ENCODE measurements at places on chromosomes 12 and 14.

- DNase-seq: peak; percentile 65
These were observed 4.6 kb downstream of the CCDC197 start for GRCh38 chr14:94001501-94002396.

DNA sequence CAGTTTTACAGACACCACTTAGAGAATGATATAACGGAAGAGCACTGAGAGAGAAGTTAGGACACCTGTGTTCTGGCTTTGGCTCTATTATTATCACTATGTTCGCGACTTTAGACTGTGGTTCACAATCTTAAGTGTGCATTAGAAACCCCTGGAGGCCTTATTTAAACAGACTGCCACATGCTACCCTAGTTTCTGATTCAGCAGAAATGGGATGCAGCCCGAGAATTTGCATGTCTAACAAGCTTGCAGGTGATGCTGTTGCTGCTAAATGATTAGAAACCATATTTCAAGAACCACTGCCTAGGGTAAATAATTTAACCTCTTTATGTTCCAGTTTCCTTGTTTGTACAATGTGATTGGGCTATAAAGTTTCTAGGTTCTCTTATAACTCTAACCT, 3.6 kb upstream of the RAD51AP1 start:
- no peak for DNase-seq

DNA sequence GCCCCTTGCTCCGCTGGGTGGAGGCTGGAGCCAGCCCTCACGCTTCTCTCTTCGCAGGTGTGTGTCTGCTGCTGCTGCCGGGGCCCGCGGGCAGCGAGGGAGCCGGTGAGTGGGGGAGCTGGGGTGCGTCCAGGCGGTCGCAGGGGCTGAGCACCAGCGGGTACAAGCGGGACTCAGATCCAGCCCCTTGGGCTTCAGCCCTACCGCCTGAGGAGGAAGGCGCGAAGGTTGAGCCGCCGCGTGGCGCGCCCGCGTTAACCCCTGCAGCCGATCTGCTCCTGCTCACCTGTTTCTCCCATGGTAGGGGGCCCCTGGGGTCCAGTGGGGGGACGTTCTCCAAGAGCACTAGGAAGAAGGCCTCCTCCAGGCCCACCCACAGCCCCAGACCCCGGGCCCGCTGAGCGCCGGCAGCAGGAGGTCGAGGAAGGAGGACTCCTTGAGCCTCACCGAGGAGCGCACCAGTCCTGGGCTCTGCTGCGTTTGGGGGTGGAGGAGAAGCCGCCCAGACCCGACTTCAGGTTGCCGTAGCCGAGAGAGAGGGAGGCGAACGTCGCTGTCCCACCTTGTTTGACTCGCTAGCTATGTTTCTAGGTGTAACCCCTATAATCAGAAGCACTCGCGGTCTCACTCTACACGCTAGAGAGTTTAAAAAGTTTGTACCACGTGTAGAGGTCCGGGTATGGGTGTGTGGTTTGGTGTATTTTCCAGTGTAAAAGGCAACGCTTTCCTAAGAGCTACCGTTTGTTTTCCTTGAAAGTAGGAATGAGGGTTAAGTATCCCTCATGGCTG, 834 bp downstream of the COCH start:
- DNase-seq: no peak

DNA sequence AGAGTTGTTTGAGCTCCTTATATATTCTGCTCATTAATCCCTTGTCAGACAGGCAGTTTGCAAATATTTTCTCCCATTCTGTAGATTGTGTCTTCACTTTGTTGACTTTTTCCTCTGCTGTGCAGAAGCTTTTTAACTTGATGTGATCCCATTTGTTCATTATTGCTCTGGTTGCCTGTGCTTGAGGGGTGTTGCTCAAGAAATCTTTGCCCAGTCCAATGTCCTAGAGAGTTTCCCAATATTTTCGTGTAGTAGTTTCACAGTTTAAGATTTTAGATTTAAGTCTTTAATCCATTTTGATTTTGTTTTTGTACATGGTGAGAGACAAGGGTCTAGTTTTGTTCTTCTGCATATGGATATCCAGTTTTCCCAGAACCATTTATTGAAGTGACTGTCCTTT, 19.8 kb downstream of the ABCC9 start:
- DNase-seq: no peak

GRCh38 chr12:19120795-19121194, 8.7 kb upstream of the PLEKHA5 start:
- DNase-seq: no peak

DNA sequence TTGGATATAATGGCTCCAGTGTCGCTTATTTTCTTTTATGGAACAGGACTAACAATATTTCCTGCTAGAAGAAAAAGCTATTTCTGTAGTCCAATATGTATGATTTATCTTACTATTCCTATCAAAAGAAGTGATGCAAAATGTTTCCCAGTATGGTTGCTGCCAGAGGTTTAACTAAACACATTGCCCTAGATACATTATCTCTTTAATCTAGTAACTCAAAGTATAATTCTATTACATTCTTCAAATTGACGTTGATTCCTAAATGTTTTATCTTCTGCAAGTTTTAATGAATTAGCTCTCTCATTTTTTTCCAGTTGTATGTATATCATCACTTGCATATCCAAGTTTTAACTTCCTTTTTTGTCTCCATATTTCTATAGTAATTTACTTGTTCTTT, 28.2 kb downstream of the GYS2 start:
- no peak for DNase-seq

- DNase-seq: no peak
These were observed 14.8 kb downstream of the P2RX2 start for GRCh38 chr12:132633398-132633797.

DNA sequence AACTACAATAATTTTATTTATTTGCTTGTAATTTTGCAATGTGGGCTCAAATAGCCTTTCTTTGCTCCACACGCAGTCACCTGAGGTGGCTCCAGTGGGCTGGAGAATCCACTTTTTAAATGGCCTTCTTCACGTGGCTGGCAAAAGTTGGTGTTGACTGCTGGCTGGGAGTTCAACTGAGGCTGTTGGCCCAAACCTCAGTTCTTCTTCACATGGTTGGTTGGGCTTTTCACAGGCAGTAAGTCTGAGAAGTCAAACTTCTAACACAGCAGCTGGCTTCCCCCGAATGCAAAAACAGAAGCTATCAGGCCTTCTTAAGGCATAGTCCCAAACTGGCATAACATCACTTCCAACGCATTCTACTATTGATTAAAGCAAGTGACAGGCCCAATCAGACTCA, 2.1 kb upstream of the OXA1L start:
- DNase-seq: no peak

GRCh38 chr12:117072106-117072505, 27.1 kb downstream of the TESC start:
- DNase-seq: no peak

GRCh38 chr12:122471324-122472226, 29.2 kb downstream of the ZCCHC8 start:
- DNase-seq: peak; percentile 75

DNA sequence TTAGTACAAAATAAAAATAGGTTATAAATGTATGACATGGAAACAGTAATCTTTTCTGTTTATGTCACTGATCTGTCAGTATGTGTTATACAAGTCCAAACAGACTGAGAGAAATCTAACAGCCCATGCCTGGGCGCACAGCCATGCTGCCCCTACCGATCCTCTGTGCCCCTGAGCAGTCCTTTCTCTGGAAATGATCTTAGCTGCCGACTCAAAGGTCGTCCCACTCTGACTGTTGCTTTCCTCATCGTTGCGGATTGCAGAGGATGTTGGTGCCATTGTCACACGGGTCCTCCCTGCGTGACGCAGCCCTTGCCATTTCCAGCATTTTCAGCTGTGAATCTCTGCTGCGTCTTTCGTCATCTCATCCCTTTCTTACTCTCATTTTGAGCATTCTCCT, 82.9 kb upstream of the DYNC1H1 start:
- DNase-seq: no peak

- DNase-seq: no peak
These were observed 184.8 kb upstream of the NUDT4 start for GRCh38 chr12:93192878-93193277.

GRCh38 chr14:74302152-74302628, 544 bp downstream of the ABCD4 start:
- peak; percentile 58 for DNase-seq

DNA sequence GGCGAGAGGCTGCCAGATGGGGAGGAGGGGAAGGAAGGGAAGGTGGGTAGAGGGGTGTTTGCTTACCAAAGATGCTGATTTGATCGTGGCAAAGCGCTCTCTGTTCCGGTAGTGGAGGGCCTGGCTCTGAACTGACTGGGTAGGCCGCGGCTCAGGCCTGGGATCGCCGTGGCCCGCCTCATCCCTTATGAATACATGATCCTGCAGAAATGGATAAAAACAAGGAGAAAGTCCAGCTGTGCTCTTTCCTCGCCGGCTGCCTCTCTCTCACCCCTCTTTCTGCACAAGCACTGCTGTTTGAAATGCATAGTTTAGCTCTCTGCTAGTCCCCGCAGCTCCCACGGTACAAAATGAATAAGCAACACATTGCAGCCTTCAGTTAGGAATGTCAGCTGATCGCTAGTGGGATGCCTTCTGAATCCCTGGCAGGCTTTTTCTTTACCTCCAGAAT, 53.8 kb downstream of the PEBP1 start:
- DNase-seq: no peak

- no peak for DNase-seq
These were observed 61.9 kb downstream of the DRAM1 start for GRCh38 chr12:101939306-101939705.

- DNase-seq: no peak
These were observed 3.4 kb upstream of the IRF2BPL start for GRCh38 chr14:77031759-77032490.

- no peak for DNase-seq
These were observed 43.9 kb upstream of the NUDT4 start for GRCh38 chr12:93333828-93334227.

DNA sequence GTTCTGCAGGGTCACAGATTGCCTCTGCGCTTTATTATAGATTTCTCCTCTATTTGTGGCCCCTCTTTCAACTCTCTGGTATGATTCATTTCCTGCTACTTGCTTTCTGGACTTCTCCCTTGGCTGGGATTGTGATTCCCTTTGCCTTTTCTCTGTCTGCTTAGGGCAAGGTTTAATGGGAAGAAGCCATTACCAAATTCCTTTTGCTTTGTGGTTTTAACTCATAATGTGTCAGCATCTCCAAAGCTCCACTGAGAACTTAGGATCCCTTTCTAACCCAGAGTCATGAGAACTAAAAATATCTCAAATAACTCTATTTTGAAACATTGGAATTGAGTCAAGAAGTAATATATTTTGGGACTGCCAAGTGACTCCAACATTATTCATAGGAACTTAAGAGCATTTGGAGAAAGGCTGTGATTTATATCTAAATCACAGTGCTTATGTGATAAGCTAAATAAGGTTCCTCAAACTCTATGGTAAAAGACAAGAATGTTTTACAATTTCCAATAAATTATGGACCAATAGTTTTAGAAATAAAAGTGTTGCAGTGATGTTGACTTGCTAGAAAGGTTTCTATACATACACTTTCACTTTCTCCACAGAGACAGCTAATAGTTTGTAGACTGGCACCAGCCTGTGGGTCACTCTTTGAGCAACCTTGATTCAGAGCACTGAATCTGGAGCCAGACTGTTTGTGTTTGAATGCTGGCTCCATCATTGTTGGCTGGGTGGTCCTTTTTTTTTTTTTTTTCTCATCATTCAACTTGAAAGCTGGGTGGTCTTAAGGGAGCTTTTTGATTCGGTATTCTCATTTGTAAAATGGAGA, 93.9 kb downstream of the DACT1 start:
- DNase-seq: no peak

DNA sequence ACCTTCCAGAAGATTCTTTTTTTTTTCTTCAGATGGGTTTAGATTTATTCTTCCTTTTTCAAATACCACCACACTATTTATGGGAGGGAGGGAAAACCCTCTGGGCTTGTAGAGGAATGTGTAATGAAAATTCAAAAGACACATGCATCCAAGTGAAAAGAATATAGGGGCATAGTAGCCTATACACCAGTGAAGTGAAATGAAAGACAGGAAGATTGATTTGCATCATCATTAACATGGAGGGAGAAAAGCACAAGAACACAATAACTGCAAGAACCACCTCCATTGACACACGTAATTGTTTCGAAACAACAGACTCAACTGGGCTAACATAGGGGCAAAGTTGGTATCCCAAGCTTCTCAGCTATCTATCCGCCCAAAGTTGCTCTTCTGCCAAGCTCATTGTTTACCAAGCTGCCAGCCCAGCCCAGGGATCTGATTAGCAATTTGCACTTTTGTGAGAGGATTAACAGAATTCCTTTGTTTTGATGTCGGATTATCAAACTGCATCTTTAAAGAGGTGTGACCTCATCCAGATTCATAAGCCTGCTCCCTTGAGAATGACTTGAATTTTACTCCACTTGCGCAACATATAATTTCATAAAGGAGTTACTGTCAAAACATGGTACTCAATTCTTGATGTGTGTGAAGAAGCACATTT, 430.5 kb upstream of the SOX5 start:
- no peak for DNase-seq

- no peak for DNase-seq
These were observed 111.1 kb downstream of the SINHCAF start for GRCh38 chr12:31214626-31215517.

- no peak for DNase-seq
These were observed 326.8 kb downstream of the PDZRN4 start for GRCh38 chr12:41514907-41515306.

DNA sequence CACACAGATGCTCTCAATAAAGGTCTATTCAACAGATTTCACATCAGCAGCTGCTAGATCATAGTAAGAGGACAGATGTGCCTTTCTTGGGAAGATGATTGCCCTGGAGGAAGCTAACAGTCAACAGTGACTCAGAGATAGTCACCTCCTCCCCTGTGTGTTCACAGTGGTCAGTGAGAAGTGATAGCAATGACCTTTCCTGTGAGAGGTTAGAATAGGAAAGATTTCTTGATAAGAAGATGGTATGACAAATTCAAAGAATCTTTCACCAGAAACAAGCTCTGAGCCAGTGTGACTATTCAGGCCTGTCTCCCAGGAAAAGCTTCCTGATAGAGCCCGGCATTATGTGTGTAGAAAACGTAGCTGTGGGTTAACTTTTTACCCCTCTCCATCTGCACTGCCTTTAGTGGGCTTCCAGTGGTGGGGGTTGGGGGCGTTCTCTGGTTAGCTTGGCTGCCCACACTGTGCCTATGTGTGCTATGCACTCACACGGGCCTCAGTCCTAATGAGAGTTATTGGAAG, 66.4 kb upstream of the ARHGAP5 start:
- DNase-seq: no peak

DNA sequence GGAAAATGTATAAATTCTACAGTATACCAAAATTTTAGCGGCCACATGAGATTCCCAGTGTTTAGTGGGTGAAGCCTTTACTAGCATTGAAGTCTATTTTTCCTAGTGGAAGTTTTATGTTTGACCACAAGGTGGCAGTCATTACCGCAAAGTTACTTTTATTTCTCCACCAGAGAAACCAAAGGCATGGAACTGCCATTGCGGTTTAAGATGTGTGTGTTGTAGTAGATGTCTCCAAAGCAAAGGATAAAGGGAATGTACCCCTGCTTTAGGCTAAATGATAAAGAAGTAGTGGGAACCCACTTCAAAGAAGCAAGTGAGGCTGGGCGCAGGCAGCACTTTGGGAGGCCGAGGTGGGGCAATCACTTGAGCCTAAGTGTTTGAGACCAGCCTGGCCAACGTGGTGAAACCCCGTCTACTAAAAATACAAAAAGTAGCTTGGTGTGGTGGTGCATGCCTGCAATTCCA, 140.5 kb downstream of the PRKCH start:
- DNase-seq: peak; percentile 76
